Myometrial cell (primary cell): ENCODE measurements at places on chromosomes 3 and 15. TPM values are rescaled to one million over a fixed set of nuclear protein-coding genes. Genes with fewer than 3 reads are reported as not detected.

The MYLK gene
- total RNA-seq: 180 and 215 TPM in 2 replicates

The POU1F1 gene
- not detected in 2 replicates for total RNA-seq

The KNSTRN gene
- 43.2 and 47.3 TPM in 2 replicates for total RNA-seq

The GOLGA8J gene
- total RNA-seq: not detected in 2 replicates

The B3GNT5 gene
- 28.9 and 31.4 TPM in 2 replicates for total RNA-seq

The SLC2A2 gene
- total RNA-seq: not detected in 2 replicates

The FOXB1 gene
- total RNA-seq: not detected in 2 replicates

The INO80 gene
- 12.7 and 18.3 TPM in 2 replicates for total RNA-seq

The CCR1 gene
- total RNA-seq: under 0.01 and 0.29 TPM in 2 replicates

The SATB1 gene
- total RNA-seq: 2.3 and 4.0 TPM in 2 replicates

The RARB gene
- total RNA-seq: 34.4 and 37.2 TPM in 2 replicates

The ACKR2 gene
- total RNA-seq: under 0.01 TPM in 1 of 2 replicates, not detected in the other

The HTR3E gene
- not detected in 2 replicates for total RNA-seq

The HGD gene
- not detected in 2 replicates for total RNA-seq

The CD200R1 gene
- total RNA-seq: not detected in 2 replicates

The ZNF860 gene
- total RNA-seq: 0.29 and 0.53 TPM in 2 replicates

The DPPA2 gene
- total RNA-seq: not detected in 2 replicates

The CCR3 gene
- not detected in 2 replicates for total RNA-seq

The GLDN gene
- 0.29 and 0.53 TPM in 2 replicates for total RNA-seq

The IDH3A gene
- 34.6 and 49.9 TPM in 2 replicates for total RNA-seq

The ZNF502 gene
- 0.86 and 2.1 TPM in 2 replicates for total RNA-seq

The ACAD9 gene
- 34.9 and 39.7 TPM in 2 replicates for total RNA-seq

The SUSD5 gene
- 0.35 and 0.58 TPM in 2 replicates for total RNA-seq

The SLC6A6 gene
- total RNA-seq: 7.5 and 8.9 TPM in 2 replicates

The GOLGA6D gene
- not detected in 2 replicates for total RNA-seq

The CGNL1 gene
- total RNA-seq: not detected in 2 replicates

The ISLR gene
- total RNA-seq: 136 and 187 TPM in 2 replicates

The TMOD2 gene
- 1.7 and 4.1 TPM in 2 replicates for total RNA-seq

The SLC35G2 gene
- 16.4 and 18.4 TPM in 2 replicates for total RNA-seq

The NECTIN3 gene
- 64.9 and 65.7 TPM in 2 replicates for total RNA-seq

The FEZF2 gene
- total RNA-seq: not detected in 2 replicates

The DYNC1LI1 gene
- total RNA-seq: 34.9 and 35.8 TPM in 2 replicates

The C3orf80 gene
- not detected in 2 replicates for total RNA-seq

The UPK1B gene
- total RNA-seq: 0.53 TPM in 1 of 2 replicates, not detected in the other

The CLRN1 gene
- not detected in 2 replicates for total RNA-seq

The CTXN2 gene
- not detected in 2 replicates for total RNA-seq

The CX3CR1 gene
- not detected in 2 replicates for total RNA-seq

The FILIP1L gene
- 35.1 and 40.1 TPM in 2 replicates for total RNA-seq

The CADM2 gene
- total RNA-seq: not detected in 2 replicates

The ROPN1 gene
- 0.18 TPM in 1 of 2 replicates, not detected in the other for total RNA-seq

The DUOX1 gene
- not detected in 2 replicates for total RNA-seq

The TRIM59 gene
- total RNA-seq: 26.8 and 35.1 TPM in 2 replicates

The CHRNA7 gene
- total RNA-seq: 2.9 TPM in 1 of 2 replicates, not detected in the other

The SLC6A11 gene
- total RNA-seq: not detected in 2 replicates

The PLSCR4 gene
- total RNA-seq: 19.6 and 22.5 TPM in 2 replicates

The TOP2B gene
- 52.2 and 78.9 TPM in 2 replicates for total RNA-seq
